ENCODE measurements at places on chromosomes 13 and 19.

DNA sequence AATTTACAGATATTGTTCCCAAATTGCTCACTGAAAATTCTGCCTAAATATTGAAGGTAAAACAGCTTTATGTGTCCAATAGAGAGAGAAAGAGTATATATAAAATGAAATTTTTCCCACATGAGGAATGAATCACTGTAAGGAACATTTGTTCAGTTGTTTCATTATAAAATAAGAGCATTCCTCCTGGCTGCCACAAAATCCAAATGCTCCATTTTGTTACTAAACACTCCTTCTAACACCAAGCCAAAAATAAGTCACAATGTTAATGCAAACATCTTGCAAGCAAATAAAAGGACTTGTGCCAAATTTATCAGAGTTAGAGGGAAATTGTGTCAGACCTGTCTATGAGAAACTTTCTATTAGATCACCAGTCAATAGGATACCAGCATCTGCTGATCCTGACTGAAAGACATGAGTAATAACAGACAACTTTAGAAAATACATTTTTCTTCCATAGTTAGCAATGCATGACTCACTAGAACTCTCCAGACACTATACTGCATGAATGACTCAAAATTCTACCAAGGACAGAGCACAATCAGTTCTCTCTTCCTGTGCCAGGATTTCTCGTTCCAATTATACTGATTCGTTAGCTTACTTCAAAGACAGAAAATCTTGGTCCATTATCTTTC is 83.5 kb upstream of the FNDC3A start:
- no peak for DNase-seq

- no peak for DNase-seq
These were observed 232.6 kb upstream of the HTR2A start for GRCh38 chr13:47129461-47129860.

DNA sequence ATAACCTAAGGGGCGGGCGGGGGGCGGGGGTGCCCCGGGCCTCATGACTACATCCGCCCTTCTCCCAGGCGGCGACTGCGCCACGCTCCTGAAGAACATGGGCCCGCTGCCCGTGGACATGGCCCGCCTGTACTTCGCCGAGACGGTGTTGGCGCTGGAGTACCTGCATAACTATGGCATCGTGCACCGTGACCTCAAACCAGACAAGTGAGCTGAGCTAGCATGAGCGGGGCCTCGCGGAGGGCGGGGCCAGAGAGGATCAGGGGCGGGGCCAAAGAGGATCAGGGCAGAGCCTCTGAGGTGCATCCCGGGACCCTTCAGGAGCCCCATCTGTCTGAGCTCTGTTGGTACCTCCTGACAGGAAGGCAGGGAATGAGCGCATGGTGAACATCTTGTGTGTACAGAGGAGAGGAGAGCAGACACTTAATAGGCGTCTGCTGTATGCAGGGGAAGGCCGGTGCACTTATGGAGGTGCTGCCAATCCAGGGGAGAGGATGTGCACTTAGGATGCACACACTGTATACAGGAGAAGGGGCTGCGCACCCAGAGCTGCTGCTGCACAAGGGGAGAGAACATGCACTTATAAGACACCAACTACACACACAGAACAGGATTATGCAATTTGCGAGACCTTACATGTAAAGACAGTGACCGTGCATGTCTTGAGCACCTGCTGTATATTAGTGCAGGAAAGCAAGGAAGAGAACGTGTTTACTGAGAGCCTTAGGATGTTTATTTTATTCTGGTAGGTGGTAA is 20.9 kb upstream of the PIK3R2 start:
- no peak for DNase-seq

- DNase-seq = no peak
These were observed 46.3 kb upstream of the CEACAM21 start for GRCh38 chr19:41529484-41530183.

- DNase-seq = no peak
These were observed 53.2 kb upstream of the LSM14A start for GRCh38 chr19:34118879-34119748.

DNA sequence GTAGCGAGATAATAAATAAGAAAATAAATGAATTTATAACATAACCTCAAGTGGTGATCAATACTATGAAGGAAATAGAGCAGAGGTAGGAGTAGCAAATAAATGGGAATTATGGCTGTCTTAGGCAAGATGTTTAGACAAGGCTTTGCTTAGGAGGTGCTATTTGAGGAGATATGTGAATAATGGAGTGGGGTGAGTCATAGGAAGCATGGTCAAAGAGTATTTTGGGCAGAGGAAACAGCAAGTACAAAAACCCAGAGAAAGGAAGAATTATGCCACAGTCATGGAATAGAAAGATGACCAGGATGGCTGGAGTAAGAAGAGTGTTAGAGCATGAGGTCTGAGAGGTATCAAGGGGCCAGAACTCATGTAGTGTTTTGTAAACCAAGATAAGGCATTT is 33.6 kb upstream of the LPAR6 start:
- DNase-seq = no peak

GRCh38 chr19:13839130-13839937 is 37.6 kb upstream of the NANOS3 start:
- no peak for DNase-seq

DNA sequence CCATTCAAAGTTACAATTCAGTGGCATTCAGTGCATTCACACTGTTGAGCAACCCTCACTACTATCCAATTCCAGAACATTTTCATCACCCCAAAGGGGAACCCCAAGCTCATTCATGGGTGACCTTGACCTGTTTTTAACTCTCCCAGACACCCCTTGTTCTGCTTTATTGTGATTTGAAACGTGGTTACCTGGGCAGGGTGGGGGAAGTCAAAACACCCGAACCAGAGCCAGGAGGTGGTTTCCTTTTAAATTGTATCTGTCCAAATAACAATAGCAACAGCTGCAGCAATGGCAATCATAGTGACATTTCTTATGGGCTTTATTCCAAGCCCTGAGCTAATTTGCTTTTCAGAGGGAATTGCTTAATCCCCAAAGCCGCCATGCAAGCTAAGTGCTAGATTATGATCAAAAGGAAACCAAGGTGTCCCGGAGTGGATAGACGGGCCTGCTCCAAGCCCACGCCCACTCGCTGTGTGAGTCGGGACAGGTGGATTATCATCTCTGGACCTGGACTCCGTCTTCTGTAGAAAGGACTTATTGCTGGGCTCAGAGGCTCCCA is 6.1 kb downstream of the PTGIR start:
- DNase-seq = no peak

DNA sequence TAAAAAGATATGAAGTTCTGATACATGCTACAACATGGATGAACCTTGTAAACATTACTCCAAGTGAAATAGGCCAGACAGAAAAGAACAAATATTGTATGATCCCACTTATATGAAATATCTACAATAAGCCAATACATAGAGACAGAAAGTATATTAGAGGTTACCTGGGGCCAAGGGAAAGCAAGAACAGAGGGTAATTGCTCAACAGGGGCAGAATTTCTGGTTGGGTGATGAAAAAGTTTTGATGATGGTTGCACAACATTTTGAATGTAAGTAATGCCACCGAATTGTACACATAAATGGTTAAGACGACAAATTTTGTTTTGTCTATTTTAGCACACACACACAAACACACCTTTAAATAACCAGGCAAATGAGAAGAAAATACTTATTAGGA is 268.4 kb downstream of the FOXO1 start:
- no peak for DNase-seq

- no peak for DNase-seq
These were observed 77.1 kb downstream of the FNDC3A start for GRCh38 chr13:49052813-49053212.

DNA sequence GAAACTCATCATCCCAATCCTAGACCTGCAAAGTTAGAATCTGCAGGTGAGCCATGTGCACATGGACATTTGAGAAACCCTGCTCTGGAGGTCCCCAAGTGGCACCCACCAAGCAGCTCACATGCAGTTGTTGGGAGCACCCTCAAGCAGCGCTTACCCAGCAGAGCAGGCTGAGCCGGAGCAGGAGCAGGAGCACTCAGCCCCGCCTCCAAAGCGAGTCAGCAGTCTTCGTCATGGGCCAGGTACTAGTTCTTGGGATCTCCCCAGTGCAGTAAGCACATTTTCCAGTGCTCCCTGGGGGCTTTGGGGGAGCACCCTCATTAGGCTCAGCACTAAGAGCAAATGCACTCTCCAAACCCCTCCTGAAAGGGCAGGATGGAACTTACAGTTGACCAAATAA is 572.7 kb downstream of the IRS2 start:
- no peak for DNase-seq

DNA sequence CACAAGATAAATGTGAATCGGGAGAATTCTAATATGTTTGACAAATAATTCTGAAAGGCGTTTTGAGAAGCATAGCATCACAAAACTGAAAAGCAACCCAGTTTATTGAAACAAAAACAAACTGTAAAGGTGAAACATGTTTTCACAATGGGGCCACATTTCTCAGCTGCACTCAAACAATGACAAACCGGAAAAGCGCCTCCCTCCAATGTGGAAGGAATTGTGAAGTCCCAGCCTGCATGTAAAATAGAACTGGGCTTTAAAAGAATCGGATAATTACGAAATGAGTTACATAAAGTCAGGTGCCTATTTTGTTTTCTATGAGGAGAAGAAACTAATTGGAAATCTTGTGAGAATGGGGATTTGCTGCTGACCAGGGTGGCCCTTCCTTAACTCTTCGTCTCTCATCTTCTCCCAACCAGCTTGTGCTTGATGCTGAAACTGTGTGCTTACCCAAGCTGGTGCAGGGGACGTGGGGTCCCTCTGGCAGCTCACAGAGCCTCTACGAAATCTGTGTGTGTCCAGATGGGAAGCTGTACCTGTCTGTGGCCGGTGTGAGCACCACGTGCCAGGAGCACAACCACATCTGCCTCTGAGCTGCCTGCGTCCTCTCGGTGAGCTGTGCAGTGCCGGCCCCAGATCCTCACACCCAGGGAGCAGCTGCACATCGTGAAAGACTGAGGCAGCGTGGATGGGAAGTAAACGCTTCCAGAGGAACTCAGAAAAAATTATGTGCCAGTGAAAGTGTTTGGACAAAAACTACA is 109.4 kb downstream of the SACS start:
- no peak for DNase-seq

GRCh38 chr13:25473864-25474263 is 102.1 kb downstream of the ATP8A2 start:
- no peak for DNase-seq

Data from NT2/D1 (cell line).